T47D (cell line): ENCODE measurements at places on chromosomes 3 and 15.

DNA sequence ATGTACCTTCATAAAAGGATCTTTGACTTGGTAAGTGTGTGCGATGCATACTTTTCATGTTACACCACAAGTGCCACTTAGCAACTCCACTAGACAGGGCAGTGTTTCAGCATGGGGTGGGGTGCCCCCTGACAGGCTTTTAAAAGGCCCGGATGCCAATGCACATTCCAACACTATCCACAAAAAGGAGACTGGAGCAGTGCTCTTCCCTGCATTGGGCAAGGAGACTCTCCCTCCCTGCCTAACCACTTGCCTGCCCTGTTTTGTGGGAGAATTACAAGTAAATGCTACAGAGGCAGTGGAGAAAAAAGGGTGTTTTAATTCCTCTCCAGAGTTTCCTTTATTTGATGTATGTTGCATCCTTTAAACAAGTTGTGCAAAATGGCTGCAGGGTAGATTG is 1.7 kb upstream of the RARB start:
- DNase-seq = no peak

- no peak for DNase-seq
Observed at GRCh38 chr15:80289528-80290495, 37.8 kb upstream of the CTXND1 start.

DNA sequence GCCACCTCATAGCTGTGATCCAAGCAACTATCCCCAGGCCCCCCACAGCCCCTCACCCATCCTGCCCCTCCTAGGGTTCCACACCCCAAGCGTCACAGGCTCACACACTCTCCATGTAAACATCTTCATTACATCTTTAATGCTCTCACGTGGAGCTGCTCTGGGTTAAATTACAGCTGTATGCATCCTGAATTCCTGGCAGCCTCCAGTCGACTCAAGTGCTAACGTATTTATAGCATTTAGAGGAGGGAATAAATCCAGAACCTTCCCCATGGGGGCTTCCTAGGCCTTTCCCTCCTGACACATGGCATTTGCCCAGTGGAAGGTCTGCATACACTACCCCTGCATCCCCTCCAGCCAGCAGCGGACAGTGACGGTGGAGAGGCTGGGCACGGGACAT is 9.6 kb downstream of the C3orf18 start:
- DNase-seq = no peak

- no peak for DNase-seq
Observed at GRCh38 chr3:43423142-43423541, 136.8 kb downstream of the SNRK start.

DNA sequence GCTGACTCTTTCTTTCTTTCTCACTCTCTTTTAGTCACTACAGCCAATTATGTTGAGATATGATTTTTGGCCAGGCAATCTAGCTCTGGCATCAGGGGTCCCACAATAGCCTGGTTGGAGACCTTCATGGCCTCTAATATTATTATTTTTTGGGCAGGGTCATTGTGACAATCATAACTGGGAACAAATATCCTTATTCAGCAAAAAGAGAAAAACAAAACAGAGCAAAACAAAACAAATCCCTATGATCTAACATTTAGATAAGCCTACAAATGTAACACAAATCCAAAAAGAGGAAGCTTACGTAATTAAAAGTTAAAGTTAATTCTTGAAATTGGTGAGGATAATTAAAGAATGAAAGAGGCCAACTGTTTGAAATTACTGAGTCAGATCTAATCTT is 640.0 kb downstream of the TUSC7 start:
- no peak for DNase-seq

DNA sequence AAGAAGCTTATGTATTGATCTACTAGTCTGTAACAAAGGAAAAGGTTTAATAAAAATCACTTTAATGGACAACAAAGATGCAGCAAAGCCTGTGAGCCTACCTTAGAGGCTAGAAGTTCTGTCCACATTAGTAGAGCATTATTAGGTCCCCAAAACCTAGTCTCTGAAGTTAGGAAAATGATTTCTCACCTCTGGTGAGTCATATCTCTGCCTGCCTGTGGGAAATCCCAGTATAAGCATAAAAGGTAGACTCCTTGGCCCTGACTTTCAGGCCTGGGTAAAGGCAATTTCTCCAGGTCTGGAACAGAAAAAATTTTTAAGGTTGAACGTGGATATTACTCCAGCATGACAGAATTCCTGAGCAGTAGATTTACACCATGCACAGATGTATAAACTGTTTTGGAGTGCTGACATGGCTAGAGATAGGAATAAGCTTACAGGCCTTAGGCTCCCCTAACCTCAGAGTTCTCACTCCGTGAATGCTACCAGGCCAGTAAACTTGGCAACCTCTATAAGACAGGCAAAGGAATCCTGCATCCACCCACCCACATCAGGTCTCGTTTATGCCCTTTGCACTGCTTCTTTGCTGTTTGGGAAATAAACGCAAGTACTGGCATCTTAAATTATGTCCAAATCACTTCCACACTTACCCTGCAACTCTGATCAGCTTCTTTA is 104.1 kb downstream of the SERPINI1 start:
- DNase-seq = no peak

DNA sequence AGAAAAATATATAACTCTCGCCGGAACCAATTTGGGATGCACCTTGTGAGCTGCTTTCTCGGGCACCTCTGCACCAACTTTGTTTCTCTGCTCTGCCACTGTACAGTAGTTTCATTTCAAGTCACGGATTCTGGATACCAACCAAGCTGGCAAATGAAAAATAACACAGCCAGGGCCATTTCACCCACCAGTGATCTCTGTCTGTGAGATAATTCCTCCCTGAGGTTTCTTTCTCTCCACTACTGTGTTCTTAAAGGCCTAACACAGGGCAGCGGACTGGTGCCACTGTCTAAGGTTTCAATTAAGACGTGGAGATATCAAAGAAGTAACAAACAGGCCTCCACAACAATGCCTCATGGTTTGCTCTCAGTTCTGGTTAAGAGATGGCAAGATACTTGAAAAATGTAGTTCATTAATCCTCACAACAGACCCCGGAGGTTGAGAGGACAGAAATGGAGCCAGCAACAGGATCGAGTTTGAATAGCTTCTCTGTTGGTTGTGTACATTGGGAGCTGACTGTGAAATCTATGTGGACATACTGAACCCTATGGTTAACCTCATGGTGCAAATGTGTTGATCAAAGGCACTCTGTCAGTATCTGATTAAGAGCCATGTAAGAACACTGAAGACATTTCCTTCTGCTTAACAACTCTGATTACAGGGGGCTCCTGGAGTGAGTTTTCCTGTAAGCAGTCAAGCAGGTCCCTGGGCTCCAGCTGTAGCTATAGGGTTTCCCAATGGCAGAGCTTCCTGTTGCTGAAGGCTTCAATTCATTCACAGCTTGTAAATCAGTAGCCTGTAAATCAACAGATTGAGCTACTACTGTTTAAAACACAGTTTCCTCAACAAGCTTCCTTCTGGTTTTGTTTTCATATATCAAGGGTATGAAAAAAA is 470.5 kb downstream of the EPHA3 start:
- DNase-seq = no peak

- DNase-seq = no peak
Observed at GRCh38 chr15:96366526-96366877, 36.0 kb downstream of the NR2F2 start.

DNA sequence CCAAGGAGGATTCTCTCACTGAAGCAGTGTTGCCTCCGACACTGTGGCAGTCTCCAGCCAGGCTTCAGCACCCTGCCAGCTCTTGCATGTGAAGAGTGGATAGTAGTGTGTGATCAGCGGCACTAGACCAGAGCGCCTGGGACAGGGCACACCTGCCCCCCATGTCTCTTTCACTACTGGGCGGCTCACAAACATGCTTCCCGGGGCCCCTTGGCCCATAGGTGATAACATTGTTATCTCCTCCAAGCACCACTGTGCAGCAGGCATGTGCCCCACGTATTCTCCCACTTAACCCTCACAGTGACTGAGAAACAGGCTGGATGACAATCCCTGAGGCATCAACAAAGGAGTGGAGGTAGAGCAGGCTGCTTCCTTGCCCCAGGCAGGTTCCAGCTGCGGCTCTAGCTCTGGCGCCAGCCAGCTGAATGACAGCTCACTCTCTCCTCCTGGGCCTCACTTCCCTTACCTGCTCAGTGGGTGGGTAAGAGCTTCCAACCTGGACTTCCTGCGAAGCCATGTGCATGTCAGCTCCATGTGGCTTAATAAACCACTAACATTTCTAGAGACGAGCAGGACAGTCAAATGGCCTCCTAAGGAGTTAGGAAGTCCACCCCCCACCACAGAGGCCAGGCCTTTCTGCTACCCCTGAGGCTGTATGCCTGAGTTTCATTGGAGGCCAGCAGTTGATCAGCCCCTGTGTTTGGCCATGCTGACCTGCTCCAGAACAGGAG is 37.8 kb downstream of the KLF13 start:
- no peak for DNase-seq

- DNase-seq = no peak
Observed at GRCh38 chr3:58013973-58014649, 5.9 kb downstream of the FLNB start.

GRCh38 chr3:112815981-112816380 is 30.7 kb downstream of the CD200R1L start:
- no peak for DNase-seq

GRCh38 chr3:121834157-121834670 is 646 bp downstream of the IQCB1 start:
- peak; percentile 12 for DNase-seq

DNA sequence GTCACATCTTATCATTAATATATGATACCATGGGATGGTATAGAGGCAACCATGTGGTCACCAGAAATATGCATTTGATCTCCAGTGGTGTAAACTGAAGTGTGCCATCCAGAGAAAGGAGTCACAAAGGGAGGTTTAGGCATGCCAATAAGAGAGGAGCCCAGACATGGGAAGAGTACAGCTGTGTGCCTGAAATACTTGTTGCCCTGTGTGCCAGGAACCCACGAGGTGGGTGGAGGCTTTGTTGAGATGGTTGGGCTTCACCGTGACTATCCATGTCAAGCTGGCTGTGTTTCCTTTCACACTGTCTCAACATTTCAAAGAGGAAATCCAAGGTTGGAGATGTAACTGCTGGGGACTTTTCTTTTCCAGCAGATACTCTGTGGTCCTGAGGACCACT is 43.5 kb downstream of the CACNA2D3 start:
- DNase-seq = no peak

DNA sequence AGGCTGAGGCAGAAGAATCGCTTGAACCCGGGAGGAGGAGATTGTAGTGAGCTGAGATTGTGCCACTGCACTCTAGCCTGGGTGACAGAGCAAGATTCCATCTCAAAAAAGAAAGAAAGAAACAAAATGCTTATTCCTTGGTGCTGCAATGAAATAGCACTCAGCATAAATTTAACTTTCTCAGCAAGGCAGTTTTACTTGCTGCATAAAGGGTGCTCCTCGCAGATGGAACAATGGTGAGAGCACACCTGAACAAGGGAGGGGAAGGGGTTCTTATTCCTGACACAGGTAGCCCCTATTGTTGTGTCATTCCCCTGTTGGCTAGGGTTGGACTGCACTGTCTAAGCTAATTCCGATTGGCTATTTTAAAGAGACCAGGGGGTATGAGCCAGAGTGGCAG is 17.1 kb downstream of the PAK2 start:
- no peak for DNase-seq

GRCh38 chr15:77032647-77033416 is 37.9 kb downstream of the PSTPIP1 start:
- no peak for DNase-seq

DNA sequence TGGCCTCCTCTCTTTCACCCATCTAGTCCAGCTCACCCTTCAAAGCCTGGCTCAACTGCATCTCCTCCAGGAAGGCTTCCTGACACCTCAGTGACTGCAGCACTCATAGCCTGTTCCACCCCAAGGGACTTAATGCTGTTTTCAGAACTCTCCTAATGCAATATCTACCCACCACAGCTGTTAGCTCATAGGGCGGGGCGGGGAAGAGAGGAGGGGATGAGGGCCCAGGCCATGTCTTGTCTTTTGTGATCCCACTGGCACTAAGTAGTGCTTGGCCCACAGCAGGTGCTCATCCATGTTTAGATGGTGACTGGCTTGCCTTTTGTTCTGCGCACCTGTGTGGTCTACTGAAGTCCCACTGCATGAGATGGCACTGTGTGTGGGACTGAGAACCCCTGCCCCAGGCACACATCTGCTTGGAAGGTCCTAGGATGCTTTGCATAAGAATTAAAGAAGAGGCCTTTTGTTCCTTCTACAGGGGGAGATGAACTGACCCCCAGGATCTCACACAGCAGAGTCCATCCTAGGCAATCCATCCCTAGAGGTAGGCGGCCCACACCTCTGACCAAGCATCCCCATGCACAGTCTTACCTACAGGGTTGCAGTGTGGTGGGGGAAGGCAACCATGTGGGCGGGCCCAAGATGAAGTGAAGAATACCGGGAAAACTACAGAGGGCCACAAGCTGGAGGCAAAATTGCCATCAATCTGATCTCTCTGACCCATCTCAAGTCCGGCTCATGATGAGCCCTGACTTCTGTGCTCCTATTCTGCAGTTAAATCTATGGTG is 23.0 kb downstream of the SLC12A8 start:
- DNase-seq = no peak
